GM04503 (cell line): ENCODE measurements at places on chromosomes 6 and 20.
A peak's percentile ranks its signal among the peaks of the same experiment; 100 is the strongest.

GRCh38 chr6:111866857-111867256, 6.4 kb downstream of the FYN start:
- no peak for DNase-seq

DNA sequence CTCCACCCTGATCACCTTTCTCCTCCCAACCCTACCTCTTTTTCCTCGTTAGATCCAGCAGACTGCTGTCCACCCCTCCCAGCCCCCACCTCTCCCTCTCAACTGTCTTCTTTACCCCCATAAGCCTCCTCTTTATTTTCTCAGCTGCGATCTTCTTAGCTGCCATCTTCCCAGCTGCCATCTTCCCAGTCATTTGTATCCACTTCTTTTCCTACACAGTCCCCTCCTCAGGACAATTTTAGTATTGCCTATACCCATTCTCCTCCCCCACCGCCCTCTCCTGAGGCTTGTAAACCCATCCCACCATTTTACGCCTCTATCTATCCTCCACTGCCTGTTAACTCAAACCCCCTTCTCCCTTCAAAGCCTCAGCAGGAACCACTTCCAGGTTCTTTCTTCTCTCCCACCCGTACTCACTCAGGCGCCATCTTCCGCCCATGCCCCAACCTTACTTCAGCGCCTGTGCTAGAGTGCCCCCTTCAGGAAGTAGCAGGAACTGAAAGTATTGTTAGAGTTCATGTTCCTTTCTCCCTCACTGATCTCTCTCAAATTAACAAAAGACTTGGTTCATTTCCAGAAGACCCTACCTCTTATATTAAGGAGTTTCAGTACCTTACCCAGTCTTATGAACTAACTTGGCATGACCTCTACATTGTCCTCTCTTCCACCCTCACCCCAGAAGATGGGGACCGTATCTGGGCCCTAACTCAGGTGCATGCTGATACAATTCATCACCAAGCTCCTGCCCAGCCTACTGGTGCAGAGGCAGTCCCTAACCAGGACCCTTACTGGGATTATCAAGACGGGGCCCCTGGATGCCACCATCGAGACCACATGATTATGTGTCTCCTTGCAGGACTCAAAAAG, 236.0 kb downstream of the ADGRG6 start:
- no peak for DNase-seq

DNA sequence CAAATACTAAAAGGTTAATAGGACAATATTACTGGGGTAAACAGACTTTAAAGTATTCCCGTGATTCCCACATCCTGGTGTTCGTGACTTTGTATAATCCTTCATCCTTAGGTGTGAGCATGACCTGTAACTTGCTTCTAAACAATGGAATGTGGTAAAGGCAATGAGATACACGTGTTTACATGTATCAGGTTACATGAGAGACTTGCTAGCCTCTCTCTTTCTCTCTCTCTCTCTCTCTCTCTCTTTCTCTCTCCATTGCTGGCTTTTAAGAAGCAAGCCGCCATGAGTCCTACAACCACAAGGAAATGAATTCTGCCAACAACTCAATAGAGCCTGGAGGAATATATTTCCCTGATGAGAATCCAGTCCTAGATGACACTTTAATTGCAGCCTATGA, 83.9 kb upstream of the LGSN start:
- DNase-seq, result no peak

DNA sequence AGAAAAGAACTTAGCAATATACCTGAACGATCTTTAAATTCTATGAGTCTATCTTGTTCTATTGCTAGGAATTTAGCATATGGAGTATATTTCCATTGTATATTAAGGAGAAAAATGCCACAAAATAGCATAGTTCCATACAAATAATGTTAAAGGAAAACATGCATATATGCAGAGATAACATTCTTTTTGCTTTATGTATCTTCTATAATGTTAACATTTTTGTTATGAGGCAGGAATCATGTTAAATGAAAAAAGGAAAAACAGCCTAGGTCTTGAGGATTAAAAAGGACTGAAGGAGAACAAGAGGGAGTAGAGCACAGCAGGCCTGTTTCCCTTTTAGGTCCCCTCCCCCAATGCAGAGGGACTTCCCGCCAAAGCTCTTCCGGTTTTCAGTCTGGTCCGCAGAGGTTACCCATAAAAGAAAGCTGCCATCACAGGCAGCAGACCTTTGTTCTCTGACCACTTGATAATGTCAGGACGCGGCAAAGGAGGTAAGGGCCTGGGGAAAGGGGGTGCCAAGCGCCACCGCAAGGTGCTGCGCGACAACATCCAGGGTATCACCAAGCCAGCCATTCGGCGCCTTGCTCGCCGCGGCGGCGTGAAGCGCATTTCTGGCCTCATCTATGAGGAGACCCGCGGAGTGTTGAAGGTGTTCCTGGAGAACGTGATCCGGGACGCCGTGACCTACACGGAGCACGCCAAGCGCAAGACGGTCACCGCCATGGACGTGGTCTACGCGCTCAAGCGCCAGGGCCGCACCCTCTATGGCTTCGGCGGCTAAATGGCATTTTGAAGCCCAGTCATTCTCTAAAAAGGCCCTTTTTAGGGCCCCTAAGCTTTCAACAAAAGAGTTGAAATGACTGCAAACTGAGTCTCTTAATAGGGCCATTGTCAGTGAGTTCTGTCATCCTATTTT, 108.4 kb upstream of the PRSS16 start:
- no peak for DNase-seq

- no peak for DNase-seq
These were observed 62.4 kb downstream of the AGPAT4 start for GRCh38 chr6:161211380-161212035.

GRCh38 chr6:10621847-10622246, 72.6 kb downstream of the C6orf52 start:
- DNase-seq, result no peak

DNA sequence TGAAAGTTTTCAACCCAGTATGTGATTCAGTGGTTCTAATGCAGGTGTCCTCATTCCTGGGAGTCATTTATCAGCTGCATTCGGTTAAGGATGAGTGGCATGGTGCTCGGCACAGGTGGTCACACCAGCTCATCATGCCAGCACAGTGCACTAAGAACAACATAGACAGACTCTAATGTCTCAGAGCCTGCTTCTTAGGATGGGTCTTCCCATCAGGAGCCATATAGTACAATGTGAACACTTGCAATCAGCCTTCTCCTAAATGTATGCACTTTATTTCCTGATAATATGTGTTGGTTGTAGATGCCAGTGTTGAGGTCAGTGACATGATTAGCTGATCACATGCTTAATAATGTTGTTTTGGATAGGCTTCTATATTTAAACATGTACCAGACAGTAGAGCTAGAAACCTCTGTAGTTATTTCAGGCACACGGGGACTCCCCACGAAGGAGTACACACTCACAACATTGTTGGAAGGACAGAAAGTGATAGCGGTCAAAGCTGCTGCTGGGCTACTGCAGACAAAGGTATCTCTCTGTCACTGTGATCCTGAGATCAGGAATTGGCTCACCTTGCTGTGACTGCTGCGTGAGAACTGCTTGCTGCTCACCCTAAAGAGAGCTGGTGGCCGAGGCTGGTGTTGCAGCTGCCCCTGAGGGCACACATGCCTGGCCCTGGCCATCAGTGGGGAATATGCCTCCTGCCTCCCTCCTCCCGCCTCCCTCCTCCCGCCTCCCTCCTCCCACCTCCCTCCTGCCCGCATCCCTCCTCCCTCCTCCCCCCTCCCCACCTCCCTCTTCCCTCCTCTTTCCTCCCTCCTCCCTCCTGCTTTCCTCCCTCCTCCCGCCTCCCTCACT, 195.4 kb downstream of the SMOC2 start:
- no peak for DNase-seq

DNA sequence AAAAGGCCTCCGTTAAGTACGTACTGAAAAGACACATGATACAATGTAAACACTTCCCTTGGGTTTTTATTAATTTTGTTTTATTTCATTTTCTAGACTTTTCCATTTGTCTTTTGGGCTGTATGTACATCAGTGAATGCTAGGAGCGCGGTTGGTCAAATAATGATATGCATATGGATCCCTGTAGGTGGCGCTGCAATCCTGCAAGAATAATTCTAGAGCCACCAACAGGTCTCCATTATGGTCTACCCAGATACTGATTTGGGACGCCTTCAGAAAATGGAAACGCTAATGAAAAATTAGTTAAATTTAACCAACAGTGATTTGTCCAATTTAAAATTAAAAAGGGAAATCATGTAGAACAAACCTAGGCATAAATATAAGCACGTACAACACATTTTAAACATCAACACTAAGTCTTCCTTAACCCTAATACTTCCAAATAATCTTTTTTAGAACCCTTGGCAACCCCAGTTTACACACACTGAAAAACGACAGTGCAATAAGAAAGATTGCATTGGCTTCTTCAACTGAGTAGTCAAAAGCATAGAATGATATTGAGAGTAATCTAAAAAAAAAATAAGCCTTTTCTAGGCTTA, 433.5 kb downstream of the RFPL4B start:
- DNase-seq, result peak; percentile 33

GRCh38 chr6:36025260-36025931, 955 bp upstream of the SLC26A8 start:
- DNase-seq, result no peak

DNA sequence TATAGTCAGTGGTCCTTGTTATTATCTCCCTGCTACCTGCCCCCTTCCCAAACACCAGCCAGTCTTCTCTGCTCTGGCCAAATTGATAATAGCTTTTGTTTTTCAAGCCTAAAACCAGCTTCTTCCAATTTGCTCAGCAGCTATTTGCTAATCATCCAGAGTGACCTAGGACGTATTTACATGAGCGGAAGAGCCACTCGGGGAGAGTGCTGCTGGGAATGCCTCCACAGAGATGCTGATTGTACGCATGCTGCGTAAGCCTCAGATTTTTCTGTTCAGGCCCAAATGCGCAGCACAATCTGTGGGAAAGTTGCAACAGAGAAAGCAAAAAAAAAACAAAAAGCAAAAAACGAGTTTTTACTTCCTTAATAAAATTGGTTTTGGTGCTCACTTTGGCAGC, 24.4 kb upstream of the ID1 start:
- no peak for DNase-seq

- no peak for DNase-seq
These were observed 290.4 kb upstream of the SULF2 start for GRCh38 chr20:48075591-48076174.

- no peak for DNase-seq
These were observed 73.3 kb upstream of the CENPW start for GRCh38 chr6:126266664-126267063.

DNA sequence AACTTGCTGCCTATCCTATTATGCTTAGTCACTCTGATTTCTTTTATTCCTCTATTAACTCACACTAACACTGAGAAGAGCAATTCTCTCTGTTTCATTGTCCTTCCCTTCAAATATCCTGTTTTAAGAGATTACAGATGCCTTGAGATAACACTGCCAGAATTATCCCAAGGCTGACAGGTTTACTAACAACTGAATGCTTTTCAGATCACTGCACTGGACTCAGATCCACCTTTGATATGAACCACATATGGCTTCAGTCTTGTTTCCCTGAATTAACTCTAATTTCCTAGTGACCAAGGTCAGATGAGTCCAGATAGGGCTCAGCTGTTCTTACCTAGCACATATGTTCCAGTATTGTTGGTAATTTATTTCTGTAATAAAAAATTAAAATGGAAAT, 633.1 kb downstream of the GRIK2 start:
- DNase-seq, result no peak

GRCh38 chr6:100693249-100693927, 187.7 kb downstream of the ASCC3 start:
- DNase-seq, result no peak

DNA sequence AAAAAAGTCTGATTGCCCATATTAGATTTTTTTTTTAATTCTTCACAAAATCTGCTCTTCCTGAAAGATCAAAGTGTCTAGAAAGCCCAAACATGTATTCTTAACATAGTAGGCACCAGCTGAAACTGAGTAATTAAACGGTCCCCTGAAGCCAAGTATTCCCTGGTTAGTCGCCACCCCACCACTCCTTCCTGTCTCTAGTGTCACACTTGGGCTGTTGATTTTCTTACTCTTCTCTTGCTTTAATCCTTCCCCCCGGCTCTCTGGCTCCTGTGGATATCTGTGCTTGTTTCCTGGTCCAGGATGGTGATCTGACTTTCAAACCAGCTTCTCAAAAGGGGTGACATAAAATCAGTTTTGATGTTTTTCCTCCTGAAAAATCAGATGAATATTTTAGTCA, 162.9 kb downstream of the QKI start:
- no peak for DNase-seq
